ENCODE measurements at places on chromosomes 6 and 20.

- no peak for DNase-seq
Measured at GRCh38 chr20:16476032-16476431, 97.2 kb downstream of the KIF16B start.

GRCh38 chr6:35352735-35353134 lies 10.4 kb downstream of the PPARD start:
- no peak for DNase-seq

DNA sequence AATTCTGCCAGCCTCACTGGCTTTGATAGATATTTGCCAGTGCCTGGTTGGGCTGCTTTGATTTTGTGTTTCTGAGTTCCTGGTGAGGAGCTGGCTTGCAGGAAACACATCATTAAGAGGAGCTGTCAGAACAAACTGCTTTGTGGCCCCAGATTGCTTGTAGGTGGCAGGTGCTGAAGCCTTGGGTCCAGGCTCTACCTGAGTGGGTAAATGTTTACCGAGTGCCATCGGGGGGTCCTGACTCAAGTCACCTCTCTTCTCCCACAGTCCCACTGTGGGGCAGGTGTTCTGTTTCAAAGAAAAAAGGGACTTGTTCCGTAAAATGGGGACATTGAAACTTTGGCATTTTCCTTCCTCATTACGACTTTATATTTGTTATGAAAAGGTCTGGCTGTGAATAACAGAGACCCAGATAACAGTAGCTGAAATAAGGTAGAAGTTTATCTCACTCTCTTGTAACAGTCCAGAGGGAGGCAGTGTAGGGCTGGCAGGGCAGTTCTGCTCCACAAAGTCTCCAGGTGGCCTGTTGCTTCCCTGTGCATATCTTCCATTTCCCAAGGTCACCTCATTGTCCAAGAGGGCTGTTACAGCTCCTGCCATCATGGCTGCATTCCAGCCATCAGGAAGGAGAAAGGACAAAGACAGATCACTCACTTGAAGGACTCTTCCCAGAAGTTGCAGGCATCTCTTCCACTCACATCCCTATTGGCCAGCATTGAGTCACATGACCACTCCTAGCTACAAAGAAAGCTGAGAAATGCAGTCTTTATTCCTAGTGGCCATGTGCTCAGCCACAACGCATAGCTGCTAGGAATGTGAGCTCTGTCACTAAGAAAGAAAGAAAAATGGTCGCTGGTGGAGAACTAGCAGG lies 149.9 kb upstream of the KCNG1 start:
- DNase-seq: no peak

GRCh38 chr6:76677017-76677416 lies 604.6 kb upstream of the IMPG1 start:
- no peak for DNase-seq

DNA sequence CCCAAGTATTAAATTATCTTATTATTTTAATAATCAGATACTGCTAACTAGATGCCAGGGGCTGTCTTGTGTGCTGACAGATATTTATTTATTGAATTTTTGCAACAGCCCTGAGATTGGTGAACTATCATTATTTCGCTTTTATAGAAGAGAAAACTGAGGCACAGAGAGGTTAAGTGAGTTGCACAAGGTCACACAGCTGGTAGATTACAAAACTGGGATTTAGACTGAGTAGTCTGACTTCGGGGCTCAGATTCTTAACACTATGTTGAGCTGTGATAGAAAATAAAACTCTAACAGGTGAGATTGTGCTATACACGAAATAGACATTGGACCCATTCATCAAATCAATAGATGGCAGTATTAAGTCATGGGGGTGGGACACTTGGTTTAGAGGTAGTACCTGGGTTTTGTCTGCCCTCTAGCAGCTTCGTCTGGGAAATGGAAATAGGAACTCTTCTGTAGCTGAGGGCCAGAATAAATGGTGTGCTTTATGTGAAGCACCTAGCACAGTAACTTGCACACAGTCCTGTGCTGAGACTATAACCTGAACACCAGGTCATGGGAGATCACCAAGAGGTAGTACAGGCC lies 113.4 kb downstream of the B3GAT2 start:
- DNase-seq: no peak

DNA sequence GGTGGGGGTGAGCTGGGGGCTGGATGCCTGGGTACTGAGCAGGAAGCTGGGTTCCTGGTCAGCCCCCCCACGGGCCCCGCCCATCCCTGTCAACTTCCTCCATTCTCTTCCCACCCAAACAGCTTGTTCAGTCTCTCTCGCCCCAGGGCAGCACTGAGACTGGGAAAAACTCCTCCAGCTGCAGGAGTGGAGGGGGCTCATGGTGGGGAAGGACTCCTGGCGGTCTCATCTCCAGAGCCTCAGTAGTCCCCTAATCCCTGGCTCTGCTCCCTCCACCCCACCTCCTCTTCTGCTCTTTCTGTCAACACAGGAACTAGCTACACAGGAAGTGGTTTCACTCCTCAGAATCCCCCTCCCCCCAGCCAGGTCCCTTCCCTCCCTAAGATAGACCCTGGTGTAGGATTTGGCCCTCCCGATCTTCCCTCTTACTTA lies at the start of gene GPSM3:
GPSM3 (minus strand) TSS at position 36 of the 432 bp plus-strand sequence. CDS start 130 bp downstream, outside the sequence.
- no peak for DNase-seq

DNA sequence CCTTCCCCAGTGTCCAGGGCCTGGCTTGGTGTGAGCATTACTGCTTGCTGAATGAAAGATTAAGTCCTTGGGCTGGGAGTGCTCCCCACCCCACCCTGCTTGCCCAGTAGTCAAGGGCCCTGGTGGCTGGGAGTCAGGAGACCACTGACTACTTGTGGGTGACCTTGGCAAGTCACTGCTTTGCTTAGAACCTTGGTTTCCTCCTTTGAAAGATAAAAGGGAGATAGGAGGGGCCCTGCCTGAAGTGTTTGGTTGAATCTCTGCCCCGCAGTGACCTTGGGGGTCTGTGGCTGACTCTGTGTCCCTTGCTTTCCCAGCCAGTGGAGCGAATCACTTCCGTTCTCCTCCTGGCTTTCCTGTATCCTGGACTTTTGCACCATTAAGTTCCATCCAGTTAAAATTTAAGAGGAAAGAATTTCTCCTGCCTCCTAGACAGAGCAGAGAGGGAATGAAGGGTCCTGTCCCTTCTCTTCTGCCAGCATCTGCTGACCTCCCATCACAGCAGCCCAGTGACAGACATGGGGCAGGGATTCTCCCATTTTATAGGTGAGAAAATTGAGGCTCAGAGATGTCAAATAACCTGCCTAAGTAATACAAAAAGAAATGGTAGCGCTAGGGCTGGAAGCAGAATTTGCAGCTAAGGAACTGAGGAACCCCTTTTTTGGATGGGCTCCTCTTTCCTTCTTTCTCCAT lies 3.5 kb upstream of the EPB41L1 start:
- no peak for DNase-seq

- DNase-seq: no peak
Measured at GRCh38 chr20:38962928-38963401, 821 bp downstream of the DHX35 start.

- DNase-seq: peak; percentile 54
Measured at GRCh38 chr20:33299111-33299603, 16.1 kb downstream of the BPIFB1 start.

GRCh38 chr20:32872266-32872665 lies 13.5 kb downstream of the EFCAB8 start:
- DNase-seq: no peak

DNA sequence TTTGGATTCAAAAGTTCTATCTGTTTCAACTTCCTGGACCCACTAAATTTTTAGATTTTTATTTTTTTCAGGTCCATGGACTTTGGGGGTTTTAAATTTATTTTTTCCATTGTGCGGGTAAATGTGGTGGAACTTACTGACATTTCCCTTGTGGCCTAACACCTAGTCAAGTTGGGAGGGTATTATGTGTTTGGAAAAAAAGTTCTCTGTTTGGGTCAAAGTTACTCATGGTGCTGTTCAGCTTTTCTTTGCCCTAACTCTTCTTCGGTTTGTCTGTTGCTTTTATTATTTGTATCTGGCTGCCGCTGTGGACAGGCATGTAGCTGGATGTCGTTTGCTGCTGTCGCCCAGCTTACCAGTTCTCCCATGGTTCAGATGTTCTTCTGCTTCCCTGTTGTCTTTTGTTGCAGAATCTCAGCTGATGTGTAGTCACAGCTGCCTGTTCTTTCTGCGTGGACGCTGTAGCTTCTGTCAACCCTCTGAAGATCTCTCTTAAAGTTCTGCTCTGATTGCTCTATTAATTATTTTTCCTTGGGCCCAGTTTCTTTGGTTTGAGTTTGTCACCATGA lies 7.9 kb downstream of the IGF2R start:
- no peak for DNase-seq

DNA sequence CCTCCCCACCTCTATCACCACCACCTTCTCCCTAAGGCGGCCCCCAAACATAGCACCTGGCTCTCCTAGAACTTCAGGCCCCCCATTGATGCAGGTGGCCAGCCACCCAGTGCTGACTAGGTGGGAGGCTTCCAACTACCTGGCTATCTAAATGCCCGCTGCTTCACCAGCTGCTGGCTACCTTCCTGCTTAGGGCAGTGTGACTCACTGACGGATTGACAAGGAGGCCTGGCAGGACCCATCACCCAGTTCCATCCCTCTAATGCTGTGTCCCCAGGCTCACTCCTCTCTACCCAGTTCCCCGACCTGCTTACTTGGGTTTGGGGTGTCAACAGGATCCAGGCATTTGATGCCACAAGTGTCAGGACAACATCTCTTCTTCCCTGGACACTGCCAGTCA lies 1.1 kb downstream of the SLPI start:
- no peak for DNase-seq

DNA sequence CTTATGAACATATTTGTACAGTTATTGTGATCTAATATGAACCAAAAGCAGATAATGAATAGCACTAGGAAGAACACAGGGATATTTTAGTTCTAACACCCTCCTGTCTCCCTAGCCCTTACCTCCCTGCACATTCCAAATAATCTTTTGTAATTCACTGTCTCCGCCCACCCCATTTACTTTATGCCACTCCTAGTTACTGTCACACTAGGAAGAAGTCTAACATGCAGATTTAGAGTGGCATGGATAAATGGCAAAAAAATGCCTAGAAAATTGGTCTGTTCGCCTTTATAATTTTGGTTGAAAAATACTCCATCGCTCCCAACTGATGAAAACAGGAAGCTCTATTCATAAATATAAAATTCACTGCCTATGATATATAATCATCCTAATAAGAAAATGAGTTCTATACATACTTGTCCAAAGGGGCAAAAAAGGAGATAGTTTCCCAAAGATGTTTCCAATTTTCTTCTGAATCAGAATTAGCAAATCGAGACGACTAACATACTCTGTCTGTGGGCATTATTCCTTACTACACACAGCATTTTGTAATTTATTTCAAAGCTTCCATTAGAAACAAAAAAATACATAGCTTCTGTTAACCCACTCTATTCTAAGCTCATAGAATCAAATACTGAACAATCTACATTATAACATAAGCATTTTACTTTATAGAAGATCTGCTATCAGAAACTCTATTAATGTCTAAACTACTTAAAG lies 1.3 kb upstream of the RUNX2 start:
- no peak for DNase-seq

- DNase-seq: no peak
Measured at GRCh38 chr6:33694401-33694931, 17.0 kb downstream of the UQCC2 start.

DNA sequence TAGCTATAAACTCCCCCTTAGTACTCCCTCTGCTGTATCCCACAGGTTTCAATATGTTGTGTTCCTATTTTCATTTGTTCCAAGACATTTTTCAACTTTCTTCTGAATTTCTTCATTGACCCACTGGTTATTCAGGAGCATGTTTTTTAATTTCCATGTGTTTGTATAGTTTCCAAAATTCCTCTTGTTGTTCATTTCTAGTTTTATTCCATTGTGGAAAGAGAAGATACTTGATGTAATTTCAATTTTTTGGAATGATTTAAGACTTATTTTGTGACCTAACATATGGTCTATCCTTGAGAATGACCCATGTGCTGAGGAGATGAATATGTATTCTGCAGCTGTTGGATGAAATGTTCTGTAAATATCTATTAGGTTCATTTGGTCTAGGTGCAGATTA lies 497.2 kb downstream of the BCKDHB start:
- no peak for DNase-seq

DNA sequence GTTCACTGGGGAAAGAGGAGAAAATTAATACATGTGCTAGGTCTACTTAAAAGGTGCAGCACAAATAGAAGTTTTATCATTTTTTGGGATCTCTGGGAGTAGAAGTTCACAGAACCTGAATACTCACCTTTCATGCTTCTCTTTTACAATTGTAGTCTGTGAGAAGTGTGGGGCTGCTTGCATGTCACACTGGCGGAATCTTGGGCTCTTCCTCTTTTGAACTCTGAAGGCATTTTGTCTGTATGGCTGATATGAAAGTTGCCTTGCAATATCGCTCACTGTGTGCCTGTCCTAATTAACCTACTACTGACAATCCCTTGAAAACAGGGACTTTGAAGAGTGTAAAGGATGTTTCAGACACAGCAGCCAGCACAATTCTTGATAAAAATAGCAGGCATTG lies 65.9 kb upstream of the CLDN20 start:
- no peak for DNase-seq

DNA sequence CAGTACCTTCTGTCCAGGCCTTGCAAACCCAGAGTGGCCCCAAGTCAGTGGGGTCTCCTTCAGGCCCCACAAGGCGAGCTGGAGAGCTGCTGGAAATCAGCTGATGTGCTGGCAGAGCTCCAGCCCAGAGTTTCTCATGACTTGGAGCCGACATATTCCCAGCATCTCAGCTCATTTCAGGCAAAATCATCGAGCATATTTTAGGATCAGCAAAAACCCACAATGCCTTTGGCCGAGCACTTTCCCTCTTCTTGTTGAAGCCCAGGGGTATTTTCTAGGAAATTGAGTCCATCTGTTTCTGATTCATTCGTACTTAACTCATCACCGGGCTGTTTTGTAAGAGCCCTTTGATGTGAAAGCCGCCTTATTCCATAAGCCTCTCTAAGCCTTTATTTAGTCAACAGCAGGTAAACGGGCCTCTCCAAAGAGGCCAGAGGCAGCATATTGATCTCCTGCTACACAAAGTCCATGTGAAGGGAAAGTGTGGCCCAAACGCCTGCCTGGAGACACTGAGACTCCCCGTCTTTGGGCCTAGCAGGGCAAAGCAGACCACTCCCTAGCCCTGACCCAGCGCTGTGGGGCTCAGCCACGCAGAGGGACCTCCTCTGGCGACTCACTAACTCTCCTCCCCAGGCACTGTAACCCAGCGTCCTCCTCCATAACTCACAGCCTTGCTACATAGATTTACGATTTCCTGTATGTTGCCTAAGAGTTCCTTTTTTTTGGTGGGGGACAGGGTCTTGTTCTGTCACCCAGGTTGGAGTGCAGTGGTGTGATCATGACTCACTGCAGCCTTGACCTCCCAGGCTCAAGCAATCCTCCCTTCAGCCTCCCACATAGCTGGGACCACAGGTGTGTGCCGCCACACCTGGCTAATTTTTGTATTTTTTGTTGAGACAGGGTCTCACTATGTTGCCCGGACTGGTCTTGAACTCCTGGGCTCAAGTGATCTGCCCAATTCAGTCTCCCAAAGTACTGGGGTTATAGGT lies 12.1 kb upstream of the C20orf203 start:
- no peak for DNase-seq

- no peak for DNase-seq
Measured at GRCh38 chr20:32189691-32190615, 17.6 kb downstream of the PLAGL2 start.

GRCh38 chr20:56420028-56420427 lies 8.0 kb downstream of the CASS4 start:
- no peak for DNase-seq

GRCh38 chr6:111410371-111410770 lies 72.6 kb downstream of the REV3L start:
- DNase-seq: no peak

Data from omental fat pad (tissue), 4 donors.